ENCODE measurements at places on chromosomes 6 and 20. TPM values are rescaled to one million over a fixed set of nuclear protein-coding genes. Genes with fewer than 3 reads are reported as not detected.

Gene FAM210B
- total RNA-seq: 32.2 TPM

Gene TAF8
- total RNA-seq: 20.4 TPM

DNA sequence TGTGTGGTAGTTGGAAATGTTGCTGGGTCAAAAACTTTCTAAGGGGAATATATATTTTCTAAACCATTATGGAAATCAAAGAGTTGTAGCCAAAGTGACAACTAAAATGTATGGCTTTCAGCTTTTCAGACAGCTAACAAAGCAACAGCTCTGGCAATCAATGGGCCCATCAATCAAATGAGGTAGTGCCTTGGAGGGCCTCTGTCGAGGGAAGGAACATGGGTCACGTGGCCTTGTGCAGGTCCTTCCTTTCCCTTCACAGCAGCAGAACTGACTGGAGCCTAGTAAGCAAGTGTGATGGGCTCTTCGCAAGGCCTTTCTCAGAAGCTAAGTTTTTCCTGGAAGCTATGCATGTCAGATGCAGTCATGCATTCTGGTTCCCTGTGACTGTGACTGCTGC, 17.9 kb downstream of the FAXC start:
- no peaks in the 10 kb centered on the region for H3K27me3 ChIP-seq
- H3K4me1 ChIP-seq: peaks cover 3% of the 10 kb centered on the region
- H3K4me3 ChIP-seq: no peak overlapping the region
- no peak overlapping the region for H3K27ac ChIP-seq

Gene PACSIN1
- not detected for total RNA-seq

DNA sequence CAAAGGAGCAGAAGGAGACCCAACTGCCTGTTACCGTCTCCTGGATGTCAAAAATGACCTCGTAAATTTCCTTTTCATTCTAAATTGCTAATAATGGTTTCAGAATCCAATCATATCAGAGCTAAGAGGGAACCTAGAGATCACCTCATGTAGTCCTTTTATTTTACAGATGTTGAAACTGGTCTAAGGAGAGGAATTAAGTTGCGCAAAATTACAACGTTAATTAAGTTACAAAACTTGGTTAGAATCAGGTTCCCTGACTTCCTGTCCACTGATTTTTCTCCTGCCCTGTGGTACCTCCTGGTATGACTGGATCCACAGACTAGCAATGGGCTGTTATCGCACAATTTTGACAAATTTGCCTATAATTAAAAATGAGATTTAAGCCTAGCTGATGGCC, 9.0 kb upstream of the STK38 start:
- H3K27ac ChIP-seq: no peak overlapping the region
- no peak for DNase-seq
- H3K4me3 ChIP-seq: no peak overlapping the region
- peaks cover 7% of the 10 kb centered on the region for H3K4me1 ChIP-seq
- H3K36me3 ChIP-seq: no peaks in the 10 kb centered on the region

- peaks cover 14% of the 10 kb centered on the region for H3K36me3 ChIP-seq
- no peaks in the 10 kb centered on the region for H3K4me1 ChIP-seq
- DNase-seq: no peak
- H3K4me3 ChIP-seq: no peak overlapping the region
Observed at GRCh38 chr6:5547556-5547955, 286.2 kb downstream of the FARS2 start.

- peaks cover 4% of the 10 kb centered on the region for H3K36me3 ChIP-seq
- no peaks in the 10 kb centered on the region for H3K27me3 ChIP-seq
- peaks cover 28% of the 10 kb centered on the region for H3K4me1 ChIP-seq
Observed at GRCh38 chr6:54132587-54132986, 21.3 kb downstream of the MLIP start.

DNA sequence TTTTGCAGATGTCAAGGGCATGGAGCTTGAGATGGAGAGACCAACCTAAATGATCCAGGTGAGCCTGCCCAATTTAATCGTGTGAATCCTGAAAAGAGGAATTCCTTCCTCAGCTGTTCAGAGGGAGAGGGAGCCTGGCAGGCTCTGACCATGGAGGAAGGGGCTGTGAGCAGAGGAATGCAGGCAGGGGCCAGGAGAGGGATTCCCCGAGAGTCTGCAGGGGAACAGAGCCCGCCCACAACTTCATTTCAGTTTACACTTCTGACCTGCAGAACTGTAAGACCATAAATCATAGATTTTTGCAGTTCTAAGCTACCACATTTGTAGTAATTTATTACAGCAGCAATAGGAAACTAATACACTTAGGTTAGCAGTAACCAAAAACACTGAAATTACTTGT, 164.1 kb downstream of the TBXT start:
- H3K27me3 ChIP-seq: peaks cover 14% of the 10 kb centered on the region
- no peak overlapping the region for H3K4me3 ChIP-seq
- no peak overlapping the region for H3K27ac ChIP-seq
- H3K36me3 ChIP-seq: no peaks in the 10 kb centered on the region
- peaks cover 22% of the 10 kb centered on the region for H3K4me1 ChIP-seq

Gene TULP1
- not detected for total RNA-seq

Gene BANF2
- total RNA-seq: not detected

DNA sequence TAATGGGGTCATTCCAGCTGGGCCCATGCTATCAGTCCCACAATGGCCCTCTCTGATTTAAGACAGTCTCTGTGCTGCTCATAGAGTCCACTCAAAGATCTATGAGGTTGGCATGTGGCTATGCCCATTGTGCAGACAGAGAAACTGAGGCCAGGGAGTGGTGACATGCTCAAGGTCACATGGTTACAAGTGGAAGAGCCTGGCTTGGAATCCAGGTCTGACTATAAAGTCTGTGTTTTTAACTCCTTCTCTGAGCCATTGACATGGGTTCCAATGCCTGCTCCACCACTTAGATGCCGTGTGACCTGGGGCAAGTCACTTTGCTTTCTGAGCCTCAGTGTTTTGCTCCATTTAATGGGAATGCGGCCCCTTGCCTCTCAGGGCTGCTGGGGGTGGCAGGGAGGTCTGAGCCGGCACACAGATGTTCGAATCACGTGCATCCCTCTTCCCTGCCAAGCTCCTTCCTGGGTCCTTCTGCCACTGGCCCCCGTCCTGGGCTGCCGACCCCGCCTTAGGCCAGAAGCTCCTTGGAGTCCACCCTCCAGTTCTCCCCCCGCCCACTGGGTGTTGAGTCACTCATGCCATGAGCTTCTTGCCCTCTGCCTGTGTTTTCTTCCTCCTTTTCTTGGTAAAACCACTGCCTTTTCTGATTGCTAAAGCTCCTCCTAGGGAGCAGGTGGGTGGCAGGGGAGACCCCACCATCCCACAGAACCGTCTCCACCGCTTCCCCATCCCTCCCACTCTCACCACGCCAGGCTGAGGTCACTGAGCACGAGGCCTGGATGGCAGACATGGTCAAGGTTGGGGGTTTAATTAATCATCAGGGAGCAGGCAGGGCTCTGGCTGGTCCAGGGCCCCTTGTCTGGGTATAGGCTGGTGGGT, 35.7 kb downstream of the CEBPB start:
- DNase-seq: no peak
- peak overlapping the region; percentile 45 for H3K27ac ChIP-seq
- H3K36me3 ChIP-seq: no peaks in the 10 kb centered on the region
- H3K27me3 ChIP-seq: no peaks in the 10 kb centered on the region
- H3K4me3 ChIP-seq: no peak overlapping the region
- peaks cover 20% of the 10 kb centered on the region for H3K4me1 ChIP-seq

DNA sequence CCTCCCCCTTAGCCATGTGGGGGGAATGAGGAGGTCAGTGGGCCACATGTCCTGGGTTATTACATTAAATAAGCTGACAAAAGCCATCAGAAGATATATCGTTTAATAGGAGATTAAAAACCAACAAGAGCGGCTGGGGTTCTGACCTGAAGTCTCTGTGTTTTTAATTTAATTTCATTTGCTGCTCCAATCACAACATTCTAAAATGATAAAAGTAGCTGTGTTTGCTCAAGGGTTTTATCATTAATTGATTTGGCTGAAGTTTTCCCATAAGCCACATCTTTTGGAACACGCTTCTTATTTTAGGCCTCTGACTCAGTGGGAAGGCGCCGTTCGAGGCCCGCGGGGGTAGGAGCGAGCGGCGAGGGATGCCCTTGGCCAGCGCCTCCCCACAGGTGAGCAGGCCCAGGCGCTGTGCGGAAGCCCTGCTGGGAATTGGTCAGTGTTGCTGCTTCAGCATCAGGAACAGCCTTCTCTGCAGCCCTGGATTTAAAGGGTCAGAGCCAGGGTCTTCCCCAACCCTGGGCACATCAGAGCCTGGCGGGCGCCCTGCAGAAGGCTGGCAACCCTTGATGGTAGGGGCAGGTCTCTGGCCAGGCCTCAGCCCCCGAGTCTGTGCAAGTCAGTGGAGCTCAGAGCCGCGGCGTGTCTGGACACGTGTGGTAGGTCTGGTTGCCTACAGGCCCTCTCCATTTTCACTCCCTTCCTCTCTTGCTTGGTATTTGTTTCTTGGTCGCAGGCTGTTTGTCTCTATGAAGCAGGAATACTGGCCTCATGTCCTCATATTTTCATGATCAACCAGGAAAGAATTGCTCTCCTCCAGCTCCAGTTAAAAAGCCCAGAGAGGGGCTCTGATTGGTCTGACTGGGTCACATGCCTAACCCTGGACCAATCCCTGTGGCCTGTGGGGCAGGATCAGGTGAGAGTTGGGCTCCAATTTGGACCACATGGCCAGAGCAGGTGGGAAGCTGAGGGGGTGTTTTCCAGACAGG, 30.9 kb upstream of the MLN start:
- no peaks in the 10 kb centered on the region for H3K36me3 ChIP-seq
- peaks cover 21% of the 10 kb centered on the region for H3K4me1 ChIP-seq
- H3K27ac ChIP-seq: no peak overlapping the region
- no peak overlapping the region for H3K4me3 ChIP-seq

Gene GLP1R
- not detected for total RNA-seq

DNA sequence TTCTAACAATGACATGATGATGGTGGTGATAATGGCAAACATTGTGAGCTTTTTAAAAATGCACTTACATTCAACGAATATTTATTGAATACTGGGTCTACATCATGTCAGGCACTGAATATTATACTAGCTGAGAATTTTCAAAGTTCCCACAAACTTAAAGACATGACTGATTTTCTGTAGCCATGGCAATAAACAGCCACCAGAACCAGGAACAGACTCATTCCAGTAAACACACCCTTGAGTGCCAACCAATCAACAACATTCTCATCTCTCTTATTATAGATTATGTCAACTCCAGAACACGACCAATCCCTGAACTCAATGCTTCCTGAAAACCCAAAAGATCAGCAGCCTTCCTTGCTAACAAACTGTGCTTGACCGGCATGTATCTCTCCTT, 212.4 kb upstream of the RUNX2 start:
- no peaks in the 10 kb centered on the region for H3K27me3 ChIP-seq
- DNase-seq: no peak
- H3K36me3 ChIP-seq: no peaks in the 10 kb centered on the region
- H3K4me1 ChIP-seq: peaks cover 24% of the 10 kb centered on the region

GRCh38 chr20:32429343-32429742, 71.2 kb downstream of the ASXL1 start:
- peak overlapping the region; percentile 47 for H3K27ac ChIP-seq
- no peak overlapping the region for H3K4me3 ChIP-seq
- peaks cover 54% of the 10 kb centered on the region for H3K36me3 ChIP-seq
- no peaks in the 10 kb centered on the region for H3K27me3 ChIP-seq
- no peak for DNase-seq
- H3K4me1 ChIP-seq: no peaks in the 10 kb centered on the region

DNA sequence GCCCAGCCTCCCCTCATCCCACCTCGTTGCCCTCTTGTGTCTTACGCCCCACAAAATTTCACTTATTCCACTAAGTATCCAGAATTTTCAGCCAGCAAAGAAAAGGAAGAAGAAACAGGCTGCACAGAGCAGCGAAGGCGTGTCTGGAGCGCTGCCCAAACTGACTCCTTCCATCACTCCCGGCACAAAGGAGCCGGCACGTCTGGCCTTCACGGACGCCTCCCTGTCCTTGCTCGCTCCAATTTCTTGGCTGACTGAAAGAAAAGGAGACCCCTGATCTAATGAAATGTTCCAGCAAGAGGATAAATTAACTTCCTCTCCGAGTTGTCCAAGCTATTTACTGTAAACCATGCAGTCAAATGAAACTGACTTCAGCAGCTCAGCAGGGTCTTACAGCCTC, 152.3 kb upstream of the CDH4 start:
- DNase-seq: no peak
- H3K27ac ChIP-seq: no peak overlapping the region
- no peaks in the 10 kb centered on the region for H3K36me3 ChIP-seq
- H3K4me3 ChIP-seq: no peak overlapping the region

Gene MAK
- not detected for total RNA-seq

GRCh38 chr20:44198872-44199271, 11.7 kb downstream of the OSER1 start:
- H3K4me3 ChIP-seq: no peak overlapping the region
- no peak for DNase-seq
- H3K4me1 ChIP-seq: peaks cover 42% of the 10 kb centered on the region
- no peak overlapping the region for H3K27ac ChIP-seq
- H3K36me3 ChIP-seq: peaks cover 38% of the 10 kb centered on the region
- H3K27me3 ChIP-seq: no peaks in the 10 kb centered on the region

DNA sequence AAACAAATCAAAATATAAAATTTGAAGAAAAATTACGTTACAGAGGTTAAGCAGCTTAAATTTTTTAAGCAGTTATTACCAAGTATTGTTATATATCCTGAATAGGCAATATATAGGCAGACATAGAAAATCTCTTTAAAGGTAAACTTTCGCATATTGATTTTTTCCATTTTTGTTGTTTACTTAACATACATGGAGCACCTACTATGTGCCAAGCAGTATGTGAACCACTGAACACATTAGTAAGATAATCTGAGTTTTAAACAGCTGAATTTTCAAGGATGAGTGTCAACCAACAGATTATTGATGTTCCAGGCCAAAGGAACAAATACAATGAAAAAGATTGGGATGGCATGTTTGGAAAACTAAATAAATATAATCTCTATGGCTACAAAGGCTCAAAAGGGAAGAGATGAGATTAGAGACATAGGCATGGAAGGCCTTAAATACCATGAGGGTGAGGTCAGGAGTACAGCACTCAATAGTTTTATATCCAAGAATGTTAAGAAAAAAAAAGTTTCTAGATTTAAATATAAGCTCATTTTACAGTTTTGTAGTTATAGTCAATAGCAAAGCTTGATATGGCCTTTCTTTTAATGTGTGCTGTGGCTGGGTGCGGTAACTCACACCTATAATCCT, 277.5 kb downstream of the PTPRK start:
- no peaks in the 10 kb centered on the region for H3K27me3 ChIP-seq
- no peak for DNase-seq
- no peak overlapping the region for H3K4me3 ChIP-seq
- no peaks in the 10 kb centered on the region for H3K36me3 ChIP-seq

Gene VSX1
- total RNA-seq: not detected

DNA sequence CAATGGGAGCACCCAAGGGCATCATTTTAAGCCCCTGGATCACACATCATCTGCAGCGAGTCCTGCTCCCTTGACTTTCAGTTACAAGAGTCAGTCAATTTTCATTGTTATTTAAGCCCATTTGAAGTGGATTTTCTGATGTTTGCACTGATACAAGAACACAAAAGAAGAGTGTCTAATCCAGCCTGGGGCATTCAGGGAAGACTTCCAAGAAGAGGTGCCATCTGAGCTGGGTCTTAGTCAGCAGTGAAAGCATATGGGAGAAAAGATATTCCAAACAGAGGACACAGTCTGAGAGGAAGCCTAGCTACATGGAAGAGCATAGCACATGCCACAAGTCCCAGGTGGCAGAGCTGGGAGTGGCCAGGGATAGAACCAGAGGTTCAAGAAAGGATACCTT, 10.4 kb upstream of the FOXP4 start:
- peaks cover 22% of the 10 kb centered on the region for H3K27me3 ChIP-seq
- H3K36me3 ChIP-seq: peaks cover 2% of the 10 kb centered on the region
- H3K4me1 ChIP-seq: peaks cover 14% of the 10 kb centered on the region
- DNase-seq: no peak
- no peak overlapping the region for H3K4me3 ChIP-seq
- H3K27ac ChIP-seq: no peak overlapping the region

Gene BTN2A1
- 33.3 TPM for total RNA-seq

Gene FLRT3
- total RNA-seq: 1.5 TPM

Measured in chondrocyte (in vitro differentiated cells).